Sigmoid colon (tissue), 7 donors: ENCODE measurements at places on chromosomes 4 and X.

- DNase-seq = no peak
- H3K36me3 ChIP-seq = no peaks in the 10 kb centered on the region
- H3K4me1 ChIP-seq = no peaks in the 10 kb centered on the region
Observed at GRCh38 chr4:85745939-85746338, 271.0 kb downstream of the ARHGAP24 start.

GRCh38 chr4:148441986-148442831 is at the start of gene NR3C2:
NR3C2 (minus strand) TSS chr4:148442414.
- peak within 1 kb of the TSS; percentile 97 for H3K27ac ChIP-seq
- peaks cover 28% of the 10 kb centered on the region for H3K4me1 ChIP-seq
- H3K4me3 ChIP-seq = peak within 1 kb of the TSS; percentile 95
- H3K27me3 ChIP-seq = no peaks in the 10 kb centered on the region

DNA sequence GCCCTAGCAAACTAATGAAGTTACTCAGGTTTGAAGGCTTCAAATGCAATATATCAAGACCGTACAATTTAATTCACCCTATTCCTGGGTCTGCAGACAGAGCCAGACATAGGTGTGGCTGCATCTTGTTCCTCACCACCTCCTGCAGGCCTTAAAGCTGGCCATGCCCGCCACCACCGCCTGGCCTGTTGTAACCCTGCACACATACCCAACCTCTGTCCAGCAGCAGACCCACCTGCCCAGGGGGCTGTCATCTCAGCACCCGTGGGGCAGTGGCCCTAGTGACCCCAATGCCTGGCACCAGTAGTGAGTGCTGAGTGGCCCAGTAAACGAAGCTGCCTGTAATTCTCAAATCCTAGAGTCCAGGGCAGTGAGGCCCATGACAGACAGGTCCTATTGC is 40.7 kb downstream of the ZBTB49 start:
- no peak overlapping the region for H3K27ac ChIP-seq
- no peaks in the 10 kb centered on the region for H3K27me3 ChIP-seq
- H3K4me1 ChIP-seq = no peaks in the 10 kb centered on the region
- no peak overlapping the region for H3K4me3 ChIP-seq
- no peaks in the 10 kb centered on the region for H3K36me3 ChIP-seq

GRCh38 chr4:175705407-175705806 is 106.7 kb downstream of the GPM6A start:
- H3K4me1 ChIP-seq = no peaks in the 10 kb centered on the region
- peak overlapping the region; percentile 31 for H3K27ac ChIP-seq
- H3K27me3 ChIP-seq = no peaks in the 10 kb centered on the region
- peak; percentile 84 for DNase-seq
- no peaks in the 10 kb centered on the region for H3K36me3 ChIP-seq
- no peak overlapping the region for H3K4me3 ChIP-seq

- no peaks in the 10 kb centered on the region for H3K4me1 ChIP-seq
- H3K27ac ChIP-seq = no peak overlapping the region
- H3K36me3 ChIP-seq = no peaks in the 10 kb centered on the region
- no peak overlapping the region for H3K4me3 ChIP-seq
Observed at GRCh38 chrX:18647621-18648020, 24.3 kb downstream of the RS1 start.

- no peaks in the 10 kb centered on the region for H3K36me3 ChIP-seq
- no peak for DNase-seq
- H3K4me1 ChIP-seq = no peaks in the 10 kb centered on the region
- H3K27ac ChIP-seq = no peak overlapping the region
Observed at GRCh38 chr4:182537031-182537795, 294.0 kb downstream of the TENM3 start.

- H3K27ac ChIP-seq = no peak overlapping the region
- H3K4me3 ChIP-seq = no peak overlapping the region
- H3K27me3 ChIP-seq = no peaks in the 10 kb centered on the region
Observed at GRCh38 chr4:174815282-174815681, 13.8 kb downstream of the GLRA3 start.

GRCh38 chr4:15318621-15319348 is 109.0 kb upstream of the C1QTNF7 start:
- no peaks in the 10 kb centered on the region for H3K36me3 ChIP-seq
- peaks cover 4% of the 10 kb centered on the region for H3K4me1 ChIP-seq
- H3K27me3 ChIP-seq = no peaks in the 10 kb centered on the region
- no peak overlapping the region for H3K27ac ChIP-seq
- DNase-seq = no peak

- H3K4me1 ChIP-seq = no peaks in the 10 kb centered on the region
- no peaks in the 10 kb centered on the region for H3K36me3 ChIP-seq
- no peak overlapping the region for H3K4me3 ChIP-seq
- no peaks in the 10 kb centered on the region for H3K27me3 ChIP-seq
- H3K27ac ChIP-seq = no peak overlapping the region
Observed at GRCh38 chr4:127162741-127163140, 470.0 kb upstream of the INTU start.

- no peak overlapping the region for H3K4me3 ChIP-seq
- H3K36me3 ChIP-seq = no peaks in the 10 kb centered on the region
- no peaks in the 10 kb centered on the region for H3K27me3 ChIP-seq
- H3K4me1 ChIP-seq = no peaks in the 10 kb centered on the region
- DNase-seq = no peak
Observed at GRCh38 chr4:113955411-113955810, 24.0 kb downstream of the ARSJ start.

- no peaks in the 10 kb centered on the region for H3K4me1 ChIP-seq
- no peaks in the 10 kb centered on the region for H3K27me3 ChIP-seq
- H3K4me3 ChIP-seq = no peak overlapping the region
Observed at GRCh38 chr4:138307319-138307718, 65.2 kb upstream of the SLC7A11 start.

DNA sequence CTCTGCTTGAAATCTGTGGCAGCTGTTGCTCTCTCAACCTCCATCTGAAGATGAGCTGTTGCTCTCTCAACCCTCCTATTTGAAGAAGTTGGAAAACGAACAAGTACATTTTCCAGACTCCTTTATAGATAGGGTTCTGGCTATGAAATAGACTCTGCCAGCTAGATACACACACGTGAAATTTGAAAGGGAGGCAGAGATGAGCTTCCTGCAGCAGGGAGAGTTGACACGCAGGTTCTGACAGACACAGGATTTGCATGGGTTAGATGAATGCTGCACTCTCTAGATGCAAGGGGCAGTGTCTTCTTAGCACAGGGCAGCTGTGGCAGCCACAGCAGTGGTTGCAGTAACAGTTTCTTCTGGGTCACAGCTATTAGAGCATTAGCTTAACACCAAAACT is 8.0 kb upstream of the PYURF start:
- H3K4me1 ChIP-seq = no peaks in the 10 kb centered on the region
- no peaks in the 10 kb centered on the region for H3K27me3 ChIP-seq
- H3K4me3 ChIP-seq = no peak overlapping the region
- no peaks in the 10 kb centered on the region for H3K36me3 ChIP-seq

DNA sequence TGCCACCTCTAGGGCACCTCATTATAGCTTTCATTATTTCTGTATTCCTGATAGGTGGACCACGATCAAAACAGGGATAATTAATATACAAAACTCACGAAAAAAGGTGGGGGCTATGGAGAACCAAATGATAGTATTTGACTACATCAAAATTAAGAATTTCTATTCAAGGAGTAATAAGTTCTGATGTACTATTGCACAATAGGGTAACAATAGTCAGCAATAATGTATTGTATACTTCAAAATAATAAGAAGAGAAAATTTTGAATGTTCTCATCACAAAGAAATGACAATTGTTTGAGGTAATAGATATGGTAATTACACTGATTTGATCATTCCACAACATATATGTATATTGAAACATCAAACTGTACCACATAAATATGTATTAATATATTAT is 327.3 kb upstream of the TRAM1L1 start:
- H3K27me3 ChIP-seq = no peaks in the 10 kb centered on the region
- no peak for DNase-seq
- H3K4me3 ChIP-seq = no peak overlapping the region
- no peaks in the 10 kb centered on the region for H3K4me1 ChIP-seq

- H3K4me1 ChIP-seq = no peaks in the 10 kb centered on the region
- no peak overlapping the region for H3K4me3 ChIP-seq
- H3K27ac ChIP-seq = no peak overlapping the region
- H3K27me3 ChIP-seq = no peaks in the 10 kb centered on the region
Observed at GRCh38 chr4:75432683-75433082, 81.5 kb downstream of the RCHY1 start.

GRCh38 chrX:74458736-74459135 is 37.4 kb downstream of the SLC16A2 start:
- no peaks in the 10 kb centered on the region for H3K27me3 ChIP-seq
- no peak overlapping the region for H3K4me3 ChIP-seq
- no peak overlapping the region for H3K27ac ChIP-seq
- H3K36me3 ChIP-seq = no peaks in the 10 kb centered on the region

- H3K4me1 ChIP-seq = no peaks in the 10 kb centered on the region
- no peaks in the 10 kb centered on the region for H3K36me3 ChIP-seq
- no peaks in the 10 kb centered on the region for H3K27me3 ChIP-seq
- H3K4me3 ChIP-seq = no peak overlapping the region
- DNase-seq = no peak
- peak overlapping the region; percentile 20 for H3K27ac ChIP-seq
Observed at GRCh38 chrX:41435708-41436107, 11.4 kb upstream of the NYX start.

GRCh38 chr4:2416564-2417225 is 1.8 kb downstream of the ZFYVE28 start:
- no peaks in the 10 kb centered on the region for H3K36me3 ChIP-seq
- H3K27ac ChIP-seq = peak overlapping the region; percentile 27

DNA sequence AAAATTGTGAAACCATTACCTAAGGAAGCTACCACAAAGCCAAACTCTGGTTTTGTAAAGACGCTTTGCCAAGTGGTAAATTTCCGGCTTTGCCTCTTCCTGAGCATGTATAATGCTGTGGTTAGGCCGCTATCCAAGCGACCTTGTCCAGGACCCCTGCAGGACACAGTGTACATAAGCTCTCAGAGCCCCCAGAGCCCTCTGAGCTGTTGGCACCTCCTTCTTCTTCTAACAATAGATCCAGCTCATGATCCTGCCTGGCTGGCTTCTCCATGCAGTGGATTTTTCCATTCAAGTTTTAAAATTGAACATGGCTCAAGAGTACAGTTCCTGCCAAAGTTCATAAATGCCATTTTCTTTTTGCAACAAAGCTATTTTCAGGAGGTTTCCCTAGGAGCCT is 326.7 kb downstream of the MAPK10 start:
- DNase-seq = peak; percentile 76
- no peak overlapping the region for H3K27ac ChIP-seq
- peaks cover 19% of the 10 kb centered on the region for H3K4me1 ChIP-seq
- H3K27me3 ChIP-seq = no peaks in the 10 kb centered on the region
- no peak overlapping the region for H3K4me3 ChIP-seq
- H3K36me3 ChIP-seq = no peaks in the 10 kb centered on the region

DNA sequence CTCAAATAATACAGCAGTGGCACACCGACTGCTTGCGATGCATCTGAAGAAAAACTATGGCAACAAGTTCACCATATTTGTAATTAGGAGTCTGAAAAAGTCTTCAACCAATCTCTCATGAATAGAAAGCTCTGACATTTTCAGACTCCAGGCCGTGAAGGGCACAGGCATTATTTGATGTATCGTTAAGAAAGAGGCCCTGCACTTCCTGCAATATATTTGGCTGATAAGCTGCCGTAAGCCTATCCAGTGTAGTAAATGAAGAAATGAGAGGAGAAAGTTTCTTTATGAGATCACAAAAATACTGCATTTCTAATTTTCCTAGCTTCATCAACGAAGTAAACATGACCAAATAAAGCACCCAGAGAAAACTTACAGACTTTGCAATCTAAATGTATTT is 613.8 kb upstream of the TECRL start:
- H3K4me3 ChIP-seq = no peak overlapping the region
- H3K27me3 ChIP-seq = no peaks in the 10 kb centered on the region
- no peak for DNase-seq
- no peaks in the 10 kb centered on the region for H3K36me3 ChIP-seq
- peaks cover 3% of the 10 kb centered on the region for H3K4me1 ChIP-seq
- no peak overlapping the region for H3K27ac ChIP-seq

DNA sequence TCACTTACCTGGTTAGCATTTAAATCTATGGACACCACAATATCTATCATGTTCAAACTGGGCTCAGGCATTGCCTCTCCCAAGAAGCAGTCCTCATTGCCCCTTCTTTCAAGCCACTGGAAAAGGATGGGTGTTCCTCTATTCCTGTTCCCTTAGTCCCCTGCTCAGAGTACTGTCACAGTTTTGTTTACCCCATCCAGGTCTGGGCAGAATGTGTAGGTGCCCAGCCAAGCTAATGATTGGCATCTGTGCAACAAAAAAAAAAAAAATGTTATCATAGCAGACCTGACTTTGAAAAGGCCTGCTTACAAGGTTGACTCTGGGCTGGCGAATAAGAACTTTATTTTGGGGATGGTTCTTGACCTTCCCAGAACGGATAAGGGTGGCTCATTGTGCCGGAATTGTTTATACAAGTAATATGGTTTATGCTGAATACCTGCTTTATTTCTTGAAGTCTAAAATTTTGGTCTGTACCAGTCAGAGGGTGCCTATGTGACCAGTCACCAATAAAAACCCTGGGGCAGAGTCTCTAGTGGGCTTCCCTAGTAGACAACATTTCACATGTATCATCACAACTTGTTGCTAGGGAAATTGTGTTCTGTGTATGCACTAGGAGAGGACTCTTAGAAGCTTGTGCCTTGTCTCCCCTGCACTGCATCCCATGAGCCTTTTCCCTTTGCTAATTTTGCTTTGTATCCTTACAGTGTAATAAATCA is 47.9 kb downstream of the JADE3 start:
- no peak overlapping the region for H3K4me3 ChIP-seq
- H3K27me3 ChIP-seq = no peaks in the 10 kb centered on the region
- no peaks in the 10 kb centered on the region for H3K36me3 ChIP-seq

GRCh38 chrX:154797006-154797405 is 8.3 kb downstream of the MPP1 start:
- H3K4me1 ChIP-seq = peaks cover 11% of the 10 kb centered on the region
- no peaks in the 10 kb centered on the region for H3K27me3 ChIP-seq
- H3K27ac ChIP-seq = no peak overlapping the region
- H3K36me3 ChIP-seq = no peaks in the 10 kb centered on the region

DNA sequence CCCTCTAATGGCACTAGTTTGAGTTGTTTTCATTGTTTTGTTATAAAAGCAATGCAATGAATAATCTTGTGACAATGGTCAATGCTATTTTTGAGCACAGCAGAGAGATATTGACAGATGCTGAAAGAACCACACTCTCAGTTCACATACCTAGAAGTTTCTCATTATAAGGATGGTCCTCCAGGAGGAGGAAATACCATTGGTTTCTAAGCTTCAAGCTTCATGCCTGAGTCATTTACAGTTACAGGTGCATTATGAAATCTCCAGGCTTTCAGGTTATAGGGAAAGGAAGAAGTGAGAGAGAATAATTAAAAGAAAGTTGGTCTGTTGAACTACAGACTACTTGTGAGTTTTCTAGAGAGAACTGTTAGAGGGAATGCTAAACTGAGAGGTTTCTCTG is 75.3 kb downstream of the PWWP3B start:
- no peaks in the 10 kb centered on the region for H3K4me1 ChIP-seq
- no peak overlapping the region for H3K4me3 ChIP-seq

GRCh38 chr4:122453384-122453995 is 3.0 kb downstream of the IL2 start:
- no peak for DNase-seq
- no peaks in the 10 kb centered on the region for H3K4me1 ChIP-seq
- no peak overlapping the region for H3K4me3 ChIP-seq
- no peaks in the 10 kb centered on the region for H3K36me3 ChIP-seq
- H3K27me3 ChIP-seq = no peaks in the 10 kb centered on the region

DNA sequence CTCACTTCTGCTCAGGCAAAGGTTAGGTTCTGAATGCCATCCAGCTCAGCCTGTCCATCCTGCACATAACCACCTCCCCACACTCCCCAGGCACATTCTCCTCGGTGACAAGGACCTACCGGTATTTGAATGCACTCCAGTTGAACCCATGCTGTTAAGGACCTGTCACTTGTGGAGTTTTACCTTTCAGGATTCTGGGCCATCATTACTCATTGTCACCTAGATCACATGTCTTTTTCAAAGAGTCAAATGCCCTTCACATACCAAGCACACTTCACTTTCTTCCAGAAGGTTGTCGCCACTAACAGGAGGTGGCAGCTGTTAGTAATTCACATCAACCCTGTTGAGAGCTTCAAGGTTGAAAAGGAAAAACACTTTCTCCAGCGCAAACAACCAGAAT is 218.3 kb downstream of the SOWAHB start:
- no peaks in the 10 kb centered on the region for H3K27me3 ChIP-seq
- no peak overlapping the region for H3K4me3 ChIP-seq
- no peak overlapping the region for H3K27ac ChIP-seq
